ENCODE measurements at places on chromosomes 5 and 9.
A peak's percentile ranks its signal among the peaks of the same experiment; 100 is the strongest.

- DNase-seq = no peak
These were observed 813.5 kb downstream of the PTPRD start for GRCh38 chr9:9799287-9799686.

- DNase-seq = no peak
These were observed 108.8 kb downstream of the ESM1 start for GRCh38 chr5:54876556-54876955.

DNA sequence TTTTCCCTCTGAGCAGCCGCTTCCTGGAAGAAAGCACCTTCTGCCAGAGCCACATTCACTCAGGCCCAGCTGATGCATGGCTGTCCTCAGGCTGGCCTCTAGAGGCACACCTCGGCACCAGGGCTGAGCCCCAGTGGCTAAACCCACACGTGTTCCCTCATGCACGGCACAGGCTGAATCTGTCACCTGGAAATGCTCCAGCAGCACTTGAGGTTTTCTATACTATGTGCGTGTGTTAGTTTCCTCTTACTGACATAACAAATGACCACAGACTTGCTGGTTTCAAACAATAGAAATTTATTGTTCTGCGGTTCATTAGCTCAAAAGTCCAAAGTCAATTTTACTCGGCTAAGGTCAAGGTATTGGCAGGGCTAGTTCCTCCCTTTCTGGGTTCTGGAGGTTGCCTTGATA, 141.4 kb downstream of the LRRC70 start:
- no peak for DNase-seq

DNA sequence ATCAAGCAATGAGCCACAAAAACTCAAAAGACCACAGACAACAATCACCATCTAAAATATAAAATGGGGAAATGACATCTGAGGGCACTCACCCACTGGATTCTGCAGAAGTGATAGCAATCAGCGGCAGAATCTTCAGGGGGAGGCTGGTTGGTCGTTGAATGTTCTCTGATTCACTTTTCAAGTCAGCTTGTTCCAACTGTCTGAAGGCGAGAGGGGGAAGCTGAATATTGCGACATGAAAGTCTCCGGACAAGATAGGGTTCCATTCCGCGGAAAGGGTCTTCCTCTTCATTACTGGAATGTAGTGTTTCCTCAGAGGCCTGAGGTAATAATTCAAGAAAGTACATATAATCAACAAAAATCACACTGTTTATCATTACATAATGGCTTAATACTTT, 94.9 kb upstream of the PDE4D start:
- no peak for DNase-seq

DNA sequence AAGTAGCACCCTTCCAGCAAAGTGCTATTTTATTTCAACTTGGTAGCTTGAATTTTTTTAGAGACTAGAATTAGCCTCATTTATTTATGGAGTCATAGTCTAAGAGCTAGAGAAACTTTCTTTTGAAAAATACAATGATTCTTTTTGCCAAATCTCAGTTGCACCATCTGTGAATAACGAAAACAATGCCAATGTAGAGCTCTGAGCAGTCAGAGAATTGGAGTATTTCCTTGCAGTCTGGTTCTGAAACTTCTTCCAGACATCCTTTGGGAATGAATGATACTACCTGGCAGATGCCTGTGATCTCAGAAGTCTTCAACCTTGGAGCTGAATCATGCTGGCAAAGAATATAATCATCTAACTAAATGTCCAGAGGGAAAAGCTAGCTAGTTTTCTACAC, 511.5 kb upstream of the CYLC2 start:
- DNase-seq = no peak

DNA sequence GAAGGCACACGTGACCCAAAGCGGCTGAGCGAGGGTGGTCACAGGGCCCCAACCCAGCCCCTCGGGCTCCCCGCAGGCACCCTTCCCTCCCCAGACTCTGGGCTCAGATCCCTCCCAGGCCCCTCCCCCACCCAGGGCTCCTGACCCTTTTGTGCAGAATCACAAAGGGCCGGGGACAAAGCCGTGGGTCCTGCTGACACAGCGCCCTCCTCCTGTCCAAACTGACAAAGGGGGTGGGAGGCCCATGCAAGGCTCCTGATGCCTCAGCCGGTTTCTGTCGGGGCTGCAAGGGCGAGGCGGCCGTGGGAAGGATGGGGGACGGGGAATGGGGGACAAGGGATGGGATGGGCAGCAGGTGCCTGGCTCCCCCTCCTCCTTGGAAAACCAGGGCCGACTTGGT, 43.5 kb upstream of the UBAC1 start:
- DNase-seq = no peak

GRCh38 chr5:17302106-17302505, 84.7 kb downstream of the BASP1 start:
- DNase-seq = no peak

- DNase-seq = peak; percentile 67
These were observed 709 bp downstream of the ELL2 start for GRCh38 chr5:95960667-95961616.

- DNase-seq = no peak
These were observed 1217.9 kb upstream of the ACO1 start for GRCh38 chr9:31166516-31166915.

DNA sequence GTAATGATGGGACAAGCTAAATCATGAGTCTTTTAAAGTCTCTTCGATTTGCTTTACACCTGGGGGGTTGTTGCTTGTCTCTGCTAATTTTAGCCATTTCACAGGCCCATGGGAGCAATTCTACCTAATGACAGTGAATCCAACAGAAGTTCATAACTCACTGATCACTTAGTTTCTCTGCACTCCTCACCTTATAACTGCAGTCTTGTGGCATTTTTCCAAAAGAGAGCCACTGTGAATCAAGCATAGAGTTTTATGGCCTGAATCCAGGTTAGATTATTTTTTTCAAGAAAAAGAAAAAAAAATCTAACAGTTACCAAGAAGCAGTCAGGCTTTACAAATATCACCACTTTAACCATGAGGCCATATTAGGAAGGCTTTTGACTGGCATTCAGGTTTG, 1.5 kb upstream of the IL7R start:
- no peak for DNase-seq

DNA sequence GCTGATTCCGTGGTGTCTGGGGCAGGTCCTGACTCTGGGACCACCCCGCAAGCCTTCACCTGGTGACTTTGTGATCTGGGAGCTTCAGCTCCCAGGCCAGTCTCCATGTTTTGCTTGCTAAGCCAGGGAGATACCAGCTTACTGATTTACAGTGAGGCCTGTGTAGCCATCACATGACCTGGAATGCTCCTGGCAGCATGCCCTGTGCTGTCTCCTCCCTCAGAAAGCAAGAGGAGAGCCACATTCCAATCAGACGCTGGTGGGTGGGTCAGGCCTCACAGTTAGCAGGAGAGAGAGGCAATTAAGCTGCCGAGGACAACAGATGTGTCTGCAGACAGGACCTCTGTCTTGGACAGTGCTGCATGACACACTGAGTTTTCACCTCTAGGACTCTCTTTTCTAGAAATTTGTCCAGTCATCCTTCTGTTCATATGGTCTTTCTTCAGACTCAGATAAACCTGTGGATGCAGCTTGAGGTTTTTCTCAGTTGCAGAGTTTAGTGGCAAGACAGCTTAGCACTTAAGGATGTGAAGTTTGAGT, 24.4 kb upstream of the GRPEL2 start:
- no peak for DNase-seq

DNA sequence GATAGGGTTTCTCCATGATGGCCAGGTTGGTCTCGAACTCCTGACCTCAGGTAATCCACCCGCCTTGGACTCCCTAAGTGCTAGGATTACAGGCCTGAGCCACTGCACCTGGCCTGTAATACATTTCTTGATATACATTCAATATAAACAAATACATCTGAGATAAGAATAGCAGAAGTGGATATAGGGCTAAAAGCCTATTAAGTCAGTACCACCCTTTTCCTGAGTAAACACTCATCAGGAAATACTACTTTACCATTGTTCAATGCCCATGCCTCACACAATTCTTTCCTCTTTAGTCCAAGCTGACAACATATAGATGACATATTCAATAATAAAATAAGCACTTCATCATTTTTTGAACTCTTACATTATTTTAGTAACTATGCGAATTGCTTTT, 64.8 kb downstream of the MRPS27 start:
- DNase-seq = no peak

- no peak for DNase-seq
These were observed 19.8 kb upstream of the UNC13B start for GRCh38 chr9:35142037-35142436.

DNA sequence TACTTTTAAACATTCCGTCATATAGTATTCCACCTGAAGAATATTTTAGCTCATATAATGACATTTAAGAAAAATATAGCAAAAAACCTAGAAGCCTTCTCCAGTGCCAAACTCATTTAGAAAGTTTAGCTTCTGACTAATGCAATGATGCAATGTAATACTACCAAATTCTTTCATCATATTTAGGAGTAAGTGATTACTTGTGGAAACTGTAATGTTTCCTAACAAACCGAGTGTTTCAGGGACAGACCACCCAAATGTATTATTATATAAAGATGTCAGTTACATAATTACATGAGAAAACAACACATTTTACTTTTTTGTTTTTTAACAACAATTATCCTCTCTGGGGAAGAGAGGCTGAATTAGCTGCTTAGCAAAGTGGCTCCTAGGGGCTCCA, 316.2 kb downstream of the ARL15 start:
- no peak for DNase-seq

DNA sequence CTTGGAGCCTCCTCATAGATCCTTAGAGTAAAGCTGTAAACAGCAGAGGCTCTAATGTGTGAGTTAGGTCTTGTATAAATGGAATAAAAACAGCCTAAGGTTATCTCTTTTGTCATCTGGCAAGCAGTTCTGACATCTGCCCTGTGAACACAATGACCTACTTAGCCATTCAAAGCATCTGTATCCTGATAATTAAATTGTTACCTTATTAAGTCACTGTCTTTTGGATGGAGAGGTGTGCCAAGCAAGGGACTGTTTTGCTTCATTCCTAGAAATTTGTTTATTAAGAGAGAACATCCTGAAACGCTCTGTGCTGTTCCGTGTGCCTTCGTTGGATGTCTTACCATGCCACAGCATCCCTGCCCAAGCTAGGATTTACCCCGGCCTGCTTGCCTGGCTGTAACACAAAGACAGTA, 1.5 kb downstream of the LSM11 start:
- no peak for DNase-seq

DNA sequence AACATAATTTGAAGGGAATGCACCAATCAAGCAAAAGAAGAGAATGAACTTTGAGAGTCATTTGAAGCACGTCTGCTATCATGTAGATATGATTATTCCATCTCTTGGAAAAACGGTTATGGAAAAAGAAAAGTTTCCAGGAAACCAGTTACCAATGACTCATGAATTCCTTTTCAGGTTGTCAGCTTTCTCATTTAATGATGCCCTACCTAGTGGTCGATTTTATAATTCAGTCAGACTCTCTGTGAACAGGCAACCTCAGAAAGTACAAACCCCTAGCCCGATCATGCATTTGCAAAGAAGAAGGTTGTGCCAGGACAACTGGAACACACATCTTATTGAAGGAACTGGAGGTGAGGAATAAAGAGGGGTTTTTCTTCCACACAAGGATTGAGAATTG, 355.1 kb upstream of the GRIA1 start:
- no peak for DNase-seq

- no peak for DNase-seq
These were observed 41.3 kb upstream of the CDH18 start for GRCh38 chr5:20029266-20029665.

DNA sequence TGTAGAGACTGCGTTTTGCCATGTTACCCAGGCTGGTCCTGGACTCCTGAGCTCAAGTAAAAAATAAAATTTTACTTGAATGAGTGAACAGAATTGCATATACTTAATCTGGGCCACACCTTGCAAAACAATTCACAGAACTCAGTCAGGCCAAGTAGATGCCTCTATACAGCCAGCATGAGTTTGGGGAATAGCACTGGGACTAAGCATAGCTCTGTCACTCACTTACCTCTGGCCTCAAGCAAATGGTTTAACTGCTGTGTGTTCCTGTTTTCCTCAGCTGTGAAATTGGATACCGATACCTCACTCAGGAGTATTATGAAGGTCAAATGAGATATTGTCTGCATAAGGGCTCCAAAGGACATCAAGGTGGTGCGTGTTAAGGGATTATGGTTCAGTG, 10.9 kb upstream of the FRMPD1 start:
- DNase-seq = no peak

- DNase-seq = no peak
These were observed 14.1 kb upstream of the TNFAIP8 start for GRCh38 chr5:119341452-119342349.

DNA sequence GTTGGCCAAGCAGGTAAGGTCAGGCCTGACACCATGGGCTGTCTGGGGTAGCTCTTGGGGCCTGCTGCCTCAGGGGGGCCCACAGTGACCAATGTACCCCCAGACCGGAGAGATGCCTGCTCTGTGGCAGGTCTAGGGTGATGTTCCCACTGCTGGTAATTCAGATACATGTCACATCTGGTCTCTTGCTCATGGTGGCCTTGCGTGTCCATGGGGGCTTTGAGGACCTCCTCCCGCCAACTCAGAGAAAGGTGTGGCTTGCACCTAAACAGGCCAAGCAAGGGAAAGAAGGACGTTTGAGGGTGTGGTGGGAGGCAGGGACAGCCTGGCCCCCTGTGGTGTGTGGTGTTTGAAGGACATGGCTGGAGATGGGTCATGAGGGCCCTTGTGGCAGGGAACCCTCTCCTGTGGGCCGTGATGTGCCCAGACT, 75.2 kb downstream of the PHF2 start:
- DNase-seq = no peak

DNA sequence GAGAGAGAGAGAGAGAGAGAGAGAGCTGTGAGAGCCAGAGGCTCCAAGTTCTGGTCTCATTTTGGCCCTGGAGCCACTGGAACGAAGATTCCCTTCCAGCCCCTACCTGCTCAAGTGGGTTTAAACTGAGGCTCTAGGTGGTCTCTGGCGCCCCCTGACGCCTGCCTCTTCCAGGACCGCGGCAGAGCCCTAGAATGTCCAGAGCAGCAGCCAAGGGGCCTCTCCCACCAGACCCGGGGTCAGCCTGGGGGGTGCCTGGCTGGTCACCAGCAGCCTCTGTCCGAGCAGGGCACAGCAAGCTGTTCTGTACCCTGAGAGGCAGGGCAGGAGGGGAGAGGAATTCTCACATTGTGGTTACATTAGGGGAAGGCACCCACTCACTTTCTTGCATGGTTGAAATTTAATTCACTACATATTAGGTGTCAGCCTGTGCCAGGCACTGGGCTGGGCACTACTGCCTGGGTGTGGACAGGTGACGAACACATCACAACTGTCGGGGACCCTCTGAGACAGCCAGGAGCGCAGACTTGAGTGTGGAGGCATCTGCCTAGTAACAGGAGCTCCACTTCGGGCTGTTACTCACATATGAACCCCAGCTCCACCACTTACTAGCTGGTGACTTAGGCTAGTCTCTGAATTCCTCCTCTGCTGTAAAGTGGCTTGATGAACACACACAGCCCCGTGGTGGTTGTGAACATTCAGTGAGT, 44.5 kb downstream of the AMBP start:
- DNase-seq = no peak
